ENCODE measurements at places on chromosomes 16 and 17.

DNA sequence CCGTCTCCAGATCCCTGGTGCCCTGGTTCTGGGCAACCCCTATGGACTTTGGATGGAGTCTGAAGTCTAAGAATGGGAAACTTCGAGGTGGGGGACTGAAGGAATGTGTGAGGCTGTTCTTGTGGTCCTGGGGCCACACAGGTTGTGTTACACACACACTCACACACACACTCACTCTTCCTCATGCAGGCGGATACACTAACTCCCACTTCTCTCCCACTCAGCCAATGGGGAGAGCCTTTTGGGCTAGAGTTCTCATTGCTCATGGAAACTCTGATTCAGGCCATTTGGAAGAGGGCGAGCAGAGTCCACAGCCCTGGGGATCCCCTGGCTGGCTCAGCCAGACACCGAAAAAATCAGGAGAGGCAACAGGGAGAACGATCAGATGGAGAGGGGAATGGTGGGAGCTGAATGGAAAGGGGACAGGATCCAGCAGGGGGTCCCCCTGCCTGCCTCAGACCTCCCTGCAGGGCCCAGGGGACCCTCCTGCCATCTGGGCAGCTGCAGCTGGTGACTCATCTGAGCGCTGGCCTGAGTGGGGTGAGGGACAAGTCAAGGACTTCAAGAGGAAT is 9.1 kb downstream of the IGFBP4 start:
- DNase-seq, result peak; percentile 78

DNA sequence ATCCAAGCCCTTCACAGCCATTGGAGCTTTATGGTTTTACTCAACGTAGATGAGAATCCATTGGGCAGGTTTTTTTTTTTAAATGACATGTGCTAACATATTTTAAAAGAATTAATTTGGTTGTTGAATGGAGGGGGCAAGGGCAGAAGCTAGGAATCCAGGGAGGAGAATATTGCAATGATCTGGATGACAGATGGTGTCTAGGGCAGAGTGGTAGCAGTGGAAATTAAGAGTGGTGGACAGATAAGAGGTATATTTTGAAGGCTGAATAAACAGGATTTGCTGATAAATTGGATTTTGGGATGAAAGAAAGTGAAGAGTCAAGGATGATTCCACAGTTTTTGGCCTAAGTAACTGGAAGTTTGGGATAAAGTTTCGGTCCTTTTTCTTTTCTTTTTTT is 54.8 kb upstream of the DHX40 start:
- DNase-seq, result no peak

DNA sequence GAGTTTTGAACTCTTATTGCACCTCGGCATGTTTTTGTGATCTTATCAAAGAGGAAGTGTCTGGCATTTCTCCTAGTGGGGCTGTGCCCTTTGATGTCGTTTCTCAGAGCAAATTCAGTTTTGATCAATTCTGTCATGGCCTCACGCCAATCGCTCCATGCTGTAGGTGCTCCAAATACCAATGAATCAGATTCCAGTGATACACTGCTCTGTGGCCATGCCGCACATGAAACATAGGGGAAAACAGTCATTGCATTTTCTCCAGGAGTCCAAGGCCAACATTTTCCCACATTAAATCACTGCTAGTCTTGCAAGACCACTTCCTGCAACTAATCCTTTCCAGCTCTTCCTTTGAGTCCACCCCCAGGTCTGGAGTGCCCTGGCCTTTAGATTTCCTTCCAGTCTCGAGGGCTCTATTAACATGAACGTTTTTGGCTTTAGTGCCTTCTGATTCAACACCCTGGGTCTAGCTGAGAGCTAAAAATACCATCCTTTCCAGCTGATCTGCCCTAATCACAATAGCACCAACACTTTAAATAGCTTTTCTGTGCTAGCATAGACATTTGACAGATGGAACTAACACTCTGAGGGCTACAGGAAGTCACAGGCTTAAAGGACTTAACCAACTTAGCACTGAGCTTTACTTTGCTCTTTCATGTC is 18.2 kb upstream of the RASL10B start:
- DNase-seq, result peak; percentile 77

- peak; percentile 27 for DNase-seq
Measured at GRCh38 chr16:67249178-67250044, 632 bp downstream of the SLC9A5 start.

DNA sequence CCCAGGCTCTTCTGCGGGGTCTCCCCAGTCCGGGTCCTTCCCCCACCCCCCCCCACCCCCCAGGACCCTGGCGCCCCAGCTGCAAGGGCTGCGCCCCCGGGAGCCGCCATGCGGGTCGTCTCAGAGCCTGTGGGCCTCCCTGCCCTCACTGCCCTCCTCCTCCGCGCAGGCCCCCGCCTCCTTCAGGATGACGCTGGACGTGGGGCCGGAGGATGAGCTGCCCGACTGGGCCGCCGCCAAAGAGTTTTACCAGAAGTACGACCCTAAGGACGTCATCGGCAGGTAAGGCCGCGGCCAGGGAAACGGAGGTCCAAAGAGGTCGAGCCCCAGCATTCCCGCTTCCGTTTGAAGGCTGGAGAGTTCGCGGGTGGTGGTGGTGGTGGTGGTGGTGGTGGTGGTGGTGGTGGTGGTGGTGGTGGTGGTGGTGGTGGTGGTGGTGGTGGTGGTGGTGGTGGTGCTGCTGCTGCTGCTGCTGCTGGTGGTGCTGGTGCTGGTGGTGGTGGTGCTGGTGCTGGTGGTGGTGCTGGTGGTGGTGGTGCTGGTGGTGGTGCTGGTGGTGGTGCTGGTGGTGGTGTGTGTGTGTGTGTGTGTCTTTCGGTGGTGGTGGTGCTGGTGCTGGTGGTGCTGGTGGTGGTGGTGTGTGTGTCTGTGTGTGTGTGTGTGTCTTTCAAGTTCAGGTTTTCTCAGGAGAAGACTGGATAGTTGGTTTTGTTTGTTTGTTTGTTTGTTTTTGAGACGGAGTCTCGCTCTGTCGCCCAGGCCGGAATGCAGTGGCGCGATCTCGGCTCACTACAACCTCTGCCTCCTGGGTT is 615 bp downstream of the PHKG2 start:
- DNase-seq, result peak; percentile 62

- DNase-seq, result no peak
Measured at GRCh38 chr17:1744551-1745512, 2.2 kb downstream of the SERPINF2 start.

- no peak for DNase-seq
Measured at GRCh38 chr16:57630407-57630797, 2.0 kb downstream of the ADGRG1 start.

DNA sequence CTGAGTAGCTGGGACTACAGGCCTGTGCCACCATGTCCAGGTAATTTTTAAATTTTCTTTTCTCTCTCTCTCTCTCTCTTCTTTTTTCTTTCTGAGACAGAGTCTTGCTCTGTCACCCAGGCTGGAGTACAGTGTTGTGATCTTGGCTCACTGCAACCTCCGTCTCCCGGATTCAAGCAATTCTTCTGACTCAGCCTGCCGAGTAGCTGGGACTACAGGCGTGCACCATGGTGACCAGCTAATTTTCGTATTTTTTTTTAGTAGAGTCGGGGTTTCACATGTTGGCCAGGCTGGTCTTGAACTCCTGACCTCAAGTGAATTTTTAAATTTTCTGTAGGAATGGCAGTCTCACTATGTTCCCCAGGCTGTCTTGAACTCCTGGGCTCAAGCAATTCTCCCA is 11.1 kb upstream of the ZNF652 start:
- DNase-seq, result no peak

DNA sequence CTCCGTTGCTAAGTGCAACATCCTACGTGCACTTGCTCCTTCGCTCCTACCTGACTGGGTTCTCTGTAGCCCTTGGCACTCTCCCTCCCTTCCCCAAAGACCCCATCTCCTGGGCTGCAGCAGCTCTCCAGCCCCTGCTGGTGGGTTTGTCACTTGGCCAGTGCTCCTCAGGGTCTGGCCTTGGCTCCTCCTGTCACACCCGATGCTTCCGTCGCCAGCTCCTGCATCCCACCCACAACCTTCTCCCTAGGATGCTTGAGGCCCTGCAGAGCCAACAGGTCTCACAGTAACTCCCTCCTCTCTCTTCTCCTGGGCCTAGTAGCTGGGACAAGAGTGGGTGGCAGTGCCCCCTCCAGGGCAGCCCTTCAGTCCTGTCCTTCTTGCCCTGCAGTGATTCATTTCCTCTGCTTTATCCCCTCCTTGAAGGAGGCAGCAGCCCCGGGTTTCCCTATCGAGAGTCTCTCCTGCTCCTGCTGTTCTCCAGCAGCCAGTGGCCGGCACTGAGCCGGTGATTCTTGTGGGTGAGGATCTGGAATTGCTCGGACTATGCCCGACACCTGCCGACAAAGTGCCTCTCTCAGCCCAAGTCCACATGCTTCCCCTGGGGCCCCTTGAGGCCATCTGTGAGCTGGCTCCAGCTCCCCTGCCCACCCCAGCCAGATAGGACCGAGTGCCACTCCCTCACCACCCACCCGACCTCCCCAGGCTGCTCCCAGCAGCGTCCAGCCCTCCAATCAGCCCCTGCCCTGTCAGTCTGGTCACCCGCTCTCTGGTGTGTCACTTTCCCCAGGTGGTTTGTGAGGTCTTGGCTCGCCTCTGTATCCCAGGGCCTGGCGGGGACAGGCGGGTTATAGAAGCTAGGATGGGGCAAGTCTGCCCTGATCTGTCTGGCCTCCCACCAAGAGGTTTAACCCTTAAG is 3.8 kb downstream of the LITAFD start:
- peak; percentile 48 for DNase-seq

DNA sequence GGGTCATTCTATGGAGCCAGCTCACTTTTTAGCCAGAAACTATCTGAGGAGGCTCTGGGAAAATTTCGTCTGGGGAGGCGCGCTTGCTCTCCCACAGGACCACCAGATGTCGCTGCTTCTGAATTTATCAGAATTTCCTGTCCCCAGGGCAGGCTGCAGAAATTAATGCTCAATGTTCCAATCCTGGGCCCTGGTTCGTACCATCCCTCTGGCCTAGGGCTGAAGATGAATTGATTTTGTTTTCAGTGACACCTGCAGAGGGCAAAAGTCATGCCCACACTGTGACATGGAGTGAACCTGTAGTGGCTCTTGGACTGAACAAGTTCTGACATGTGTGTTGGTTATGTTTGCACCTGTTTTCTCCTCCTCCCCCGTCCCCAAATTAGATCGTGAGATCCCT is 482.6 kb downstream of the NPIPA7 start:
- DNase-seq, result peak; percentile 79

- no peak for DNase-seq
Measured at GRCh38 chr16:87701505-87701921, 64.3 kb downstream of the KLHDC4 start.

GRCh38 chr17:34667656-34668055 is 88.3 kb downstream of the TMEM132E start:
- DNase-seq, result no peak

GRCh38 chr16:85069171-85069570 is 41.6 kb downstream of the KIAA0513 start:
- no peak for DNase-seq

DNA sequence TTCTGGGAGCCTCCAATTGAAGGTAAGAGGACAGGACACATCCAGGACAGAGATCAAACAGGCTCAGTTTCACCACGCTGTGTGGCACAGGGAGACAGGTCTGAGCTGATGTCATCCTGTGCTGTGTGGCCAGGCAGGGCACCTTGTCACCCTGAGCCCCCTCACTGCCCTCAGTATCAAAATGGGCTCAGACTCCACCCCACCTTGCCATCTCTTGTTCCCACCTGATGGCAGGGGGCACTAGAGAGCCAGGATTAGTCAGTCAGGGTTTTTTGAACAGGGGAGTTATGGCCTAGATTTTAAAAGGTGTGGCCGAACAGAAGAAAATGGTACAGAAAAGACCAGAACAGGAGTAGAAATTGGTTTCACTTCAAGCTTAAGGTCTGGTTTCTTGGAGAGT is 2.6 kb downstream of the KAT2A start:
- no peak for DNase-seq

- no peak for DNase-seq
Measured at GRCh38 chr17:41456204-41456603, 11.0 kb downstream of the KRT32 start.

- no peak for DNase-seq
Measured at GRCh38 chr17:45253879-45254278, 8.0 kb downstream of the SPATA32 start.

- peak; percentile 68 for DNase-seq
Measured at GRCh38 chr17:19513897-19514488, 19.7 kb upstream of the SLC47A1 start.

GRCh38 chr17:38663125-38663751 is 11.5 kb downstream of the EPOP start:
- DNase-seq, result peak; percentile 78

DNA sequence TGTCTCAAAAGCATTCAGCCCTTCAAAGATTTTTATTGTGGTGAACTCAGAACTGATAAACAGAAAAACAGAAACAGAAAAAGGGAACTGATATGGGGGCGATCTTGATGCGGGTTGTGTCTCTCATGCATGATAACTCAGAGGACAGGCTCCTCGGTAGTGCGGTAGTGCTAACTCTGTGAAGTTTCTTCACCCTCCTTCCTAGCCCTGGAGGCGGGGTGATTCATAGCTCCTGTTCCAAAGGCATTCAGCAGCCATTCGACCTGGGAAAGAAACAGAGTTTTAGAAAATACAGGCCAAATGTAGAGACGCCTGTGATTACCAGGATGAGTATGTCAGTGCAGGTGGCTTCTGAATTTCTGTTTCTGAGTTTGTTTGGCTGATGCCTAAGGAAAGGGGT is 5.5 kb upstream of the MAF start:
- DNase-seq, result no peak

- no peak for DNase-seq
Measured at GRCh38 chr16:64304951-64305350, 816.9 kb downstream of the CDH11 start.

DNA sequence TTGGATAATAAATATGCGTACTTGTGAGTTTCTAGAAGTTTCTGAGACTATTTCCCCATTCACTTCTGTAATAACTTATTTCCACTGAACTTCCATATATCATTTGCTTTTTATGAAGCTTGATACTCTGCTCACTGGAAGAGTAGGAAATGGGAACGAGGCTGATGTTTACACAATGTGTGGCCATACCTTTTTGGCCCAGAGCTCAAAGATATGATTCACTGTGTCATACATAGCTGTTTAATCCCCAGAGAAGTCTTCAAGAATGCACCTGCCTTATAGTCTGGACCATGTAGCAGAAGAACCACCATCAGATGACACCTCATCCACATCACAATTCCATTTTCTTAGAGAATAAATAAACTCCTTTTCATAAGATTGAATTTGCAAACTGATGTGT is 40.3 kb upstream of the TEKT3 start:
- DNase-seq, result no peak

DNA sequence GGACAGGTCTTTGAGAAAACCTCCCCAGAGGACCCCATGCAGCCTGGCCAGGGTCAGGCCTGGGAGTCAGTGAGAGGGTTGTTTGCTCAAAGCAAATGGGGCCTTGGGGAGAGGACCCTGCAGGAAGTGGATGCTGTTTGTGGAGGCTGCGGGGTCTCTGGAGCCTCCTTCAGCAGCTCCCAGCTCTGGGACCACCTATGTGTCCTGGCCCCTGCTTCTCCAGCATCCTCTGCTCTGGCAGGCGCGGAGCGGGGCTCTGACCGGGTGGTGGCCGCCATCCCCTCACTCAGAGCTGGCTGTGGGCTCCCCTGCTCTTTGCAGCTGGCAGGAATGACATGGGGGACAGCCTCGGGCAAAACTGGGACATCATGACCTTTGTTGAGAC is 29.8 kb upstream of the CIBAR2 start:
- DNase-seq, result no peak

GRCh38 chr17:77429969-77430752 is 289.4 kb downstream of the SEC14L1 start:
- peak; percentile 93 for DNase-seq

- no peak for DNase-seq
Measured at GRCh38 chr17:74307984-74308773, 17.8 kb upstream of the KIF19 start.

GRCh38 chr17:74190807-74191406 is 12.6 kb upstream of the RPL38 start:
- peak; percentile 62 for DNase-seq

Measured in AG20443 (cell line).